ENCODE measurements at places on chromosomes 6 and 20. TPM values are rescaled to one million over a fixed set of nuclear protein-coding genes. Genes with fewer than 3 reads are reported as not detected.
A peak's percentile ranks its signal among the peaks of the same experiment; 100 is the strongest.

DNA sequence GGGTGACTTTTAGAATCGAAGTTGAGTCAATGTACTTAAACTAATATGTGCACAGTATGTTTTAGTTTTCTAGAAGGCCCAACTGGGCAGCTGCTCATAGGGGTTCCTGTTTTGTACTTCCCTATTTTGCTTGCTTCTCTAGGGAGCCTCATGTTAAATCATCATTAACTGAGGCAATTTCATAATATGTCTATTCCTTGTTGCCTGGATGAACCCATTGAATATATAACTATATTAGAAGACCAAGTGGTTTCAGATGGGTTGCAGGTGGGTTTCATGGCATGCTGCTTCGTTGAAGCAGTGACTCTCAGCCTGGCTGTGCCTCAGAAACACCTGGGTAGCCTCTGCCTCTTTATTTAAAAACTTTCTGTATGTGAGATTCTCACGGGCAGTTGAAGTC, 22.2 kb downstream of the CARMIL1 start:
- no peak for DNase-seq

DNA sequence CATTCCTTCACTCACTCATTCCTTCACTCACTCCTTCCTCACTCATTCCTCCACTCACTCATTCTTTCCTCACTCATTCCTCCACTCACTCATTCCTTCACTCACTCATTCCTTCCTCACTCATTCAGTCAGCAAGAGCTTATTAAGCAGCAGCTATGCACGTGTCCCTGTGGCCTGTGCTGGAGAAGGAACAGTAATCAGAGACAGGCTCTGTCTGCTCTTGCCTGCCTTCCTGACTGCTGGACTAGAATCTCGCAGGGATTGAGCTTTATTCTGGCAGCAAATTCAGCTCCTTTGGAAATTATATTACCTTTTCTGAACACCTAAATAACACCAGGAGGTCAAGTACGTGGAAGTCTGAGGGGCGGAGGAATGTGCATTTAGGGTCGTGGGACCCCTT, 138.9 kb upstream of the AGPAT4 start:
- no peak for DNase-seq

DNA sequence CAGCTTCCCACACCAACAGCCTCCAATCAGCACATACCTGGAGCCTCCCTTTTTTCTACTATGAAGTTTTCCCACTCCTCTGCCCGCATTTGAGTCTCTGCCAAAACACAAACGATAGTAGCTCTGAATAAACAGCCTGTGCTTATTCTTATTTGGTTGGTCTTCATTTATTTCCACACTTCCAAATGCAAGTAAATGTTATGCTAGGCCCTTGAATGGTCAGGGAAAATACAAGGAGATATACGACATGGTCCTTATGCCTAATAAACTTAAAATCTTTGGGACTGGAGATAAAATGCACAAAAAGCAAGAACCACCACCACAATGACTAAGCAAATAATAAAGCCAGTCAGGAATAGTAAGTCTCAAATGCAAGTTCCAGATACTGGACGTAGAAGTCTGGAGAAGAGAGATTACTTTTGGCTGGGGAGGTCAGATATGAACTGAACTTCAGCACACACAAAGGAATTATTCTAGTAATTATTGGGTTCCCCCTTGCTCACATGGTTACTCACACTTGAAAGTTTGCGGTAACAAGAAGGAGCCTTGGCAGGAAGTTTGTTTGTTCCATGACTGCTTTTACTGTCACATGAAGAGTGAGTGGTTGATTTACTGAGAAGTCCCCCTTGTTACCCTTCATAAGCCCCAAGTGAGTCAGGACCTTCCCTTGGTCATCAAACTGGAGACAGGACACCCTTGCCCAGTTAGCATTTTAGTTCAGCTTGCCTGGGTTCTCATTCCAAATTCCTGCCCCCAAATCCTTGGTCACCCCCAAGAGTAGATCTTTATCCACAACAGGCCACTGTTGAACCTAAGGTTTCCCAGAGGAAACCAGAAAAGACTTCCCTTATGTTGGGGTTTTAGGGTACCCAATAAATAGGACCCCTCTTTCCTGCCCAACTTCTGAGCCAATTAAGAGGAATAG, 511.2 kb upstream of the JARID2 start:
- no peak for DNase-seq

GRCh38 chr6:118589649-118590365, 41.7 kb downstream of the PLN start:
- DNase-seq: no peak

Gene MROH8
- 5.9 TPM for total RNA-seq

GRCh38 chr20:33463332-33464101, 20.0 kb upstream of the SNTA1 start:
- DNase-seq: no peak

Gene AHI1
- 18.3 TPM for total RNA-seq

Gene RSPH4A
- 2.4 TPM for total RNA-seq

Gene CAGE1
- not detected for total RNA-seq

Gene SIRPB1
- total RNA-seq: 52.0 TPM

Gene TRIM31
- not detected for total RNA-seq

- DNase-seq: no peak
These were observed 67.8 kb downstream of the CDH26 start for GRCh38 chr20:60026010-60026409.

GRCh38 chr20:33333616-33334015, 50.6 kb downstream of the BPIFB1 start:
- DNase-seq: no peak

Gene HCRTR2
- total RNA-seq: not detected

DNA sequence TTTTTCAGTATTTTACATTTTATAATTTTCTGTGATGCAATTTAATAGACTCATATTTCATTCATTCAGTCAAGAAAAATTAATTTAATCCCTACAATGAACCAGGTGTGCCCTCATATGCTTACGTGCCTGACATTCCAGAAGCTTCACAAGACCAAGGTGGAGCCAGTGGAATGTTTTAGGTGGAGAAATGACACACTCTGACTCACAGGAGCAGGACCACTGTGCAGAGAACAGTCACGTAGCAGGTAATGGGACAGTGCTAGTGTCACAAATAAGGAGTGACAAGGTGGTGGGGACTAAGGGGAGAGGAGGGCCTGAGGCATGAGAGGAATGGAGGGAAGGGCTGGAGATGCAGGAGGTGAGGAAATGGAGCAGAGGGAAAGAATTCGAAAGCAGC, 37.0 kb upstream of the HLA-G start:
- DNase-seq: no peak

Gene CALHM6
- total RNA-seq: 6.7 TPM

- DNase-seq: peak; percentile 54
These were observed 59.7 kb downstream of the PFDN4 start for GRCh38 chr20:54267483-54268003.

Gene TRIM40
- total RNA-seq: not detected

DNA sequence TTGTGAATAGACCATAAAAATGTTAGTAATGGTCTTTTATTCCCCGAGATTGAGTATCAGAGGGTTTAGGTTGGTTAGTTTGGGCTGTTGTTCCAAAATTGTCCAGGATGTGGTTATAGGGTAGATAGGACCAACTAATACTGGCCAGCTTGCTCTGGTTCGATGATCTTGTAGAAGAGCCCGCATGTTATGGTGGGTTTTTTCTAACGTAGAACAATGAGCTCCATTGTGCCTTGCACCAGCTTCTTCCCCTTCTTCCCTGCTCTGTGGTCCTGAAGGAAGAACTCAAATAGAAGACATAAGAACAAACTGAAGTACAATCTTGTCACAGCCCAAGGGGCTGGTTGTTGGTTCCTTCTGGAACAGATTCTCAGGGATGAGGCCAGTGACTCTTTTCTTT, 70.5 kb downstream of the RREB1 start:
- no peak for DNase-seq

Gene TMEM244
- not detected for total RNA-seq

Gene ARMC2
- total RNA-seq: 4.1 TPM

GRCh38 chr6:152975204-152975915, 7.5 kb downstream of the FBXO5 start:
- DNase-seq: no peak

GRCh38 chr6:125904871-125905270, 51.7 kb upstream of the HINT3 start:
- peak; percentile 65 for DNase-seq

Gene EEF1E1
- 59.9 TPM for total RNA-seq

- DNase-seq: no peak
These were observed 94.7 kb upstream of the SNX9 start for GRCh38 chr6:157728183-157728881.

GRCh38 chr20:52530571-52530970, 339.0 kb upstream of the ZFP64 start:
- DNase-seq: no peak

Gene DCDC2
- total RNA-seq: 7.9 TPM

Gene SYCP2
- total RNA-seq: 1.1 TPM

Gene GATA5
- total RNA-seq: 3.7 TPM

DNA sequence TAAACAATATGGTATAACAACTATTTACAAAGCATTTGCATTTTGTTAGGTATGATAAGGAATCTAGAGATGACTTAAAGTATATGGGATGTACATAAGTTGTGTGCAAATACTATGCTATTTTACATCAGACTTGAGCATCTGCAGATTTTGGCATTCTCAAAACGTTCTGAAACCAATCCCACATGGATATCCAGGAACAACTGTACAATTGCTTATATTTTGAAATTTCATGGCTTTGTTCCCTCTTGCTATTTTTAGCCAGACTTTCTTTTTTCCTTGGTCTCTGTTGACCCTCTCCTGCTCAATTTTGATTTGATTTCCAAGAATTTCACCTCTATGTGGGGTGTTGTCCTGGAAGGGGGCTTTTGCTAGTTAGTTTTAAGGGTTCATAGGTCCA, 32.9 kb upstream of the UST start:
- no peak for DNase-seq

DNA sequence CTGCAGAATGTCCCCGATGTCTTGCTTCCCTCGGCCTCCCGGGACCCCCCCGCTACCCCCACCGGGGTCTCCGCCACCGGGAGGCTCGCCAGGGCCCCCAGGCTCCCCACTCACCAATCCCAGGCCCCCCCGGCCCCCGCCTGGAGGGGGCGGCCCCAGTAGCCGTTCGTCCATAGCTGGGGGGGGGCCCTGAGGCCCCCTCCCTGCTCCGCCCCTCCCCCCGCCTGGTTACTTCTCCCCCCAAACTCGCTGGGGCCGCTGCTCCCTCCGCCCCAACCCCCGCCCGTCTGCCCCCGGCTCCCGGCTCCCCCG, 304 bp downstream of the PBX2 start:
- peak; percentile 89 for DNase-seq

DNA sequence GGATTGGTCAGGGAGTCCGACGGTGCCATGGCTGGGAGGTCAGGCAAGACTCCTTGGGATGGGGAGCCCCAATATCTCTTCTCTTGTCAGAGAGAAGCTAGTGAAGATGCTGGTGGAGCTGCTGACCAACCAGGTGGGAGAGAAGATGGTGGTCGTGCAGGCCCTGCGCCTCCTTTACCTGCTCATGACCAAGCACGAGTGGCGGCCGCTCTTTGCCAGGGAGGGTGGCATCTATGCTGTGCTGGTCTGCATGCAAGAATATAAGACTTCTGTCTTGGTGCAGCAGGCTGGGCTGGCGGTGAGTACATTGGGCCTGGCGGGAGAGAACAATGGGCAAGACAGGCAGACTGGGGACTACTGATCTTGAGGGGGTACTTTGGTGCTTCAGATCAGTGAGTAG, 10.9 kb downstream of the CUL9 start:
- DNase-seq: no peak

Gene HLA-DOA
- total RNA-seq: 42.6 TPM

- DNase-seq: no peak
These were observed 75.7 kb downstream of the SYNJ2 start for GRCh38 chr6:158057213-158057987.

GRCh38 chr6:155257796-155258195, 6.0 kb upstream of the CLDN20 start:
- DNase-seq: no peak

Gene IFT52
- total RNA-seq: 25.2 TPM

DNA sequence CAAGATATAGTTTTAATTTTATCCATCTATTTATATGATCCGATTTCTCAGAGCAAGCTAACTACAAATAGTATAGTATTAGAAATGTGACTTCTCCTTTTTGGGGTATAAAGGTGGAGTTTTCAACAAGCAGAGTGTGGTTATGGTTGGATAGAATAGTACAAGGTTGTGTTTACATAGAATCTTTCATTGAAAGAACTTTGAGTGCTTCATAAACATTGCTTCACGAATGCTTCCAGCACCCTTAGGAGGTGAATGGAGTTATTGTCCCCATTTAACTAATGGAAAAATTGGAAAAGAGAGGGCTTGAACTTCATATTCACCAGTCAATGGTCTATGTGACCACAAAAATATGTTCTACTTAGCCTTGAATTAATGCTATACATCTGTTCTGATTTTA, 134.1 kb upstream of the CITED2 start:
- DNase-seq: no peak

- DNase-seq: no peak
These were observed 130.4 kb downstream of the MOXD1 start for GRCh38 chr6:132270726-132271402.

DNA sequence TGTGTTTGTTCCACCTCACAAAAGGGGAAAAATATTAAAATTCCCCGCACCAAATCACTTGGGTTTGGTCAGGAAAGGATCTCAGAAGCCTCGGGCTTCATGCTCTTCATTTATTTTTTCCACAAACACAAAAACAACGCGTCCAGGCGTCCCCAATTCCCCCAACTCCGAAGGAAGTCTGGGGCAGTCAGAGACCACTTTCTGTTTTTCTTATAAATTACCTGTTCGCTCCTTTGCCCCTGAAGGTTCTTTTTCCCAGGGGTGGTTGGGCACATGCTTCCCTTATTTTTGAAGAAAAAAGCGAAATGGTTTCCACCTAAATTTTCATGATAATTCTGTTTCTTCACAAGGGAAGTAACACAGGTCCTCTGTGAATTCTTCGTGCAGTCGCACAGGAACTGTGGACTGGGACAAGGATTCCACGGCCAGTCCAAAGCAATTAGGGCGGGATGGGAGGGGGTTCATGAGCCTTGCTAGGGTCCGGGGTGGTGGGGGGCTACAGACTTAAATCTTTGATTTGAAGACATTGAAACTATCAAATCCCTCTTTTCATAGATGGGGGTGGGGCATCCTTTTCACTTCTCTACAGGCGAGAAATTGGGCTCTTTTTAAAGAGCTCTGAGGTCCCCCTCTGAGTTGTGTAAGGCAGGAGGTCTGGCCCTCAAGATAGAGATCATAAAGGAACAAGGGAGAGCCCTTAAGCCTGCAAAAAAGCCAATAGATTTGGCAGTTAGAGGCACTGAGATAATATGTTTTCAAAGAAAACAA, 30.5 kb upstream of the HFE start:
- no peak for DNase-seq

GRCh38 chr20:7866285-7866684, 74.0 kb downstream of the HAO1 start:
- DNase-seq: no peak

- DNase-seq: no peak
These were observed 7.4 kb downstream of the PCK1 start for GRCh38 chr20:57568088-57568896.

- DNase-seq: no peak
These were observed 1.7 kb upstream of the SLC22A2 start for GRCh38 chr6:160260367-160260766.

Gene STK4
- 31.0 TPM for total RNA-seq
